ENCODE measurements at places on chromosomes 13 and 19. TPM values are rescaled to one million over a fixed set of nuclear protein-coding genes. Genes with fewer than 3 reads are reported as not detected.

Gene ZNF415
- total RNA-seq, result 18.6 TPM

Gene SCGB2B2
- total RNA-seq, result 0.19 TPM

Gene EXOC3L2
- 0.97 TPM for total RNA-seq

Gene JSRP1
- total RNA-seq, result not detected

Gene SIX5
- total RNA-seq, result 22.3 TPM

Gene RDH8
- not detected for total RNA-seq

Gene SIN3B
- total RNA-seq, result 27.8 TPM

Gene NBEA
- 17.2 TPM for total RNA-seq

Gene KLK3
- not detected for total RNA-seq

Gene ZNF585A
- 10.3 TPM for total RNA-seq

Gene TNNI3
- total RNA-seq, result 4,708 TPM
